ENCODE measurements at places on chromosomes 2 and 18.

- no peak for DNase-seq
Observed at GRCh38 chr2:210873631-210874030, 317.2 kb downstream of the CPS1 start.

DNA sequence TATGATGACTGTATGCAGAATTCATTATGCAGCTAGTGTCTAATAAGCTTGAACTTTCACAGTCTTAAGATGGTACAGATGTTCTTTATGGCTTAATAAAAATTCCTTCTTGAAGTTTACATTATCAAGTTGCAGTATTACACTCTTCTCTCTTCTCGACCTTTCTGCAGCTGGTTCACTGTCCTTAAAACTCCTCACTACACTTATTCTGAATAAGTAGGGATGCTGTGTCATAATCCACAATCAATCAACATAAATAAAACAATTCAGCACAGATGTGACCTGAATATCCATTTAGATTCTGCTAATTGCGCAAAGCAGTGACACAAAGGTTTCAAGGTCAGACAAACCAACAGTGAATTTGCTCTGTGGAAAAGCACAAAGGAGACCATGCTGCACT is 356.8 kb downstream of the SUCLG1 start:
- no peak for DNase-seq

GRCh38 chr2:152861349-152861942 is 143.0 kb downstream of the ARL6IP6 start:
- no peak for DNase-seq

- DNase-seq = no peak
Observed at GRCh38 chr2:222514901-222515300, 90.6 kb downstream of the SGPP2 start.

Measured in stimulated activated CD4-positive, alpha-beta T cell treated with anti-CD3 and anti-CD28 coated beads, Interleukin-4, amount 100 ng/mL, for 1 hour (primary cell).